ENCODE measurements at places on chromosomes 16 and 17. TPM values are rescaled to one million over a fixed set of nuclear protein-coding genes. Genes with fewer than 3 reads are reported as not detected.

DNA sequence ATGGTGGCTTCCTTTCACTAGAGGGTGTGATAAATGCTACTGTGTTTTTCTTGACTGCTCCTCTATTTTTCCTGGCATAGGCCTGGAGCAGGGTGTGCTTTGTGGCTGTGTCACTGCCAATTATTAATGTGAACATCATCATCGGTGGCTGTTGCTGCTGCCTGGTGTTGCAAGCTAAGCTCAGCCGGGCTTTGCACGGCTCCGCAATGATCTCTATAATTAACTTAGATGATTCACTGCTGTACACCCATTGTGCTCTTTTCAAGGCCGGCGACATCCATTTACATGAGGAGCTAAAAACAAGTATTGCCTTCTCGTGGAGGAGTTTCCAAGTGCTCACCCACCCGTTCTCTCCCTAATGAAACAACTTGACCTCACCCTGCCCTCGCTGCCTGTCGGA is 160.1 kb upstream of the IRX3 start:
- no peak for DNase-seq

GRCh38 chr17:27495460-27495859 is 39.2 kb downstream of the KSR1 start:
- no peak for DNase-seq

DNA sequence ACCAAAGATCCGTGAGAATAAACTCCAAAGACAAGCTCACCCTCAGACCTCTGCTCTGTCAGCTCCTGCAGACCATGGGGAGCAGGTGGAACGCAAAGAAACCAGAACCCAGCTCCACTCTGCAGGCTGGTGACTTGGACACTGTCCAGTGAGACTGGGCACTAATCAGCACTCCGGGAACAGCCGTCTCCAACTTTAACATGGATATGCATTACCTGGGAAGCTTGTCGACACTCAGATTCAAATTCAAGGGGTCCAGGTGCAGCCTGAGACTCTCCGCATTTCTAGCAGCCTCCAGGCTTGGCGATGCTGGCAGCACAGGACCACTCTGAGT is 9.1 kb downstream of the SLX4 start:
- DNase-seq: no peak

AATK gene
- total RNA-seq: 37.0 TPM

ALOX15B gene
- total RNA-seq: 0.55 TPM

Data from left colon (tissue), 2 donors.